ENCODE measurements at places on chromosomes 4 and X.

DNA sequence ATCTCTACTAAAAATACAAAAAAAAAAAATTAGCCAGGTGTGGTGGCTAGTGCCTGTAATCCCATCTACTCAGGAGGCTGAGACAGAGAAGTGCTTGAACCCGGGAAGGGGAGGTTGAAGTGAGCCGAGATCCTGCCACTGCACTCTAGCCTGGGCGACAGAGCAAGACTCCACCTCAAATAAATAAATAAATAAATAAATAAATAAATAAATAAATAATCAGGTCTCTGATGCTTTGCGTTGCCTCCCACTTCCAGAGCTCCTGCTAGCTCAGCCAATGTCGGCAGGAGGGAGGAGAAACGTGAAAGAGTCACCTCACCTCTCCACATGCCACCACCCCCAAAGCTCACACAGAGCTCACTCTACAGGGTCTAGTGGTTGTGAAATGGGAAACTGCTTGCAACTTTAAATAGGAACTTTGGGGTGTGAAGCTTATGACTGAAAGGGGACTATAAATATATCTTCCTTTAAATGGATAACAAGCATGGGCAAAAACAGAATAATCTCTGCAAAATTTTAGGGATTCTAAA lies 7.9 kb downstream of the SMIM31 start:
- no peak for DNase-seq

GRCh38 chr4:86563416-86563815 lies 30.7 kb upstream of the PTPN13 start:
- DNase-seq = no peak

DNA sequence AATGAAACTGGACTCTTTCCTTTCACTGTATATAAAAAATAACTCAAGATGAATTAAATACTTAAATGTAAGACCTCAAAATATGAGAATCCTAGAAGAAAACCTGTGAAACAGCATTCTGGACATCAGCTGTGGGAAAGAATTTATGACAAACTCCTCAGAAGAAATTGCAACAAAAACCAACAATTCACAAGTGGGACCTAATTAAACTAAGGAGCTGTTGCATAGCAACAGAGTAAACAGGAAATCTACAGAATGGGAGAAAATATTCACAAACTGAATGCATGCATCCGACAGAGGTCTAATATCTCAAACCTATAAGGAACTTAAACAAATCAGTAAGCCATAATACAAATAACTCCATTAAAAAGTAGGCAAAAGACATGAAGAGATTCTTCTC lies 851.7 kb upstream of the PCDH10 start:
- no peak for DNase-seq

DNA sequence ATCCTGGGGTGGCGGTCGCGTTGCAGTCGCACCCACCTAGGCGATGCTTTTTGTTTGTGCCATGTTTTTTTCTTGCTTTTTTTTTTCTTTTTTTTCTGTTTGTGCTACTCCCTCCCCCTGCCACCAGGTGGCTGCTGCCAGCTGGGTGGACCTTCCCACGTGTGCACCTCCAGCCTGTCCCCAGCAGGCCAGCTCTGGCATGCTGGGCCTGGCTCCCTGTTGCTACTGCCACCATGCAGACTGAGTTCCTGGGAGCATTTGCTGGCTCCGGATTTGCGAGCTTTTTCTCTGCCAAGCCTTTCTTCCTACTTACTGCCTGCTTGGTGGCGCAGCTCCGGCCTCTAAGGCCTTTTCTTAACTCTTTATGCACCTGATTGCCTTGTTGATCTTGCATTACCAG lies 161.2 kb upstream of the WDFY3 start:
- DNase-seq = no peak

- no peak for DNase-seq
Measured at GRCh38 chr4:111108153-111108552, 485.3 kb upstream of the PITX2 start.

- peak; percentile 73 for DNase-seq
Measured at GRCh38 chr4:26288355-26288909, 32.4 kb upstream of the RBPJ start.

DNA sequence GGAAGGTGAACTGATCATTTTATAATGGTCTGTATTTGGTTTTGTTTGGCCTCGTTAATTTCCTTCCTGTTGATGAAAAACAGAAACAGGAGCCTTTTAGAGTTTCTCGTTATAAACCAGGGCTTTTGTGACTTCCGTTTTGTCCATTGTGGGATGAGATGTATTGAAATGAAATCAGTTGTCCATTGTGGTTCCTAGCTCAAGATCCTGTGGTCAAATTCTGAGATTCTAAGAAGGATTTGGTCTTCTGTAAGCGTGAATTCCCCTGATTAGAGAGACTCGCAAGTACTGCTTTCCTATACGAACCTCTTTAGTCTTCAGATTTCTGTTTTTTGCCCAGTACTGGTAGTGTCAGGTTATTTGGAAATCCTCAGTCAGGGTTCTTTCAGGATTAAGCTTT lies 101.7 kb downstream of the RAPGEF2 start:
- peak; percentile 45 for DNase-seq

DNA sequence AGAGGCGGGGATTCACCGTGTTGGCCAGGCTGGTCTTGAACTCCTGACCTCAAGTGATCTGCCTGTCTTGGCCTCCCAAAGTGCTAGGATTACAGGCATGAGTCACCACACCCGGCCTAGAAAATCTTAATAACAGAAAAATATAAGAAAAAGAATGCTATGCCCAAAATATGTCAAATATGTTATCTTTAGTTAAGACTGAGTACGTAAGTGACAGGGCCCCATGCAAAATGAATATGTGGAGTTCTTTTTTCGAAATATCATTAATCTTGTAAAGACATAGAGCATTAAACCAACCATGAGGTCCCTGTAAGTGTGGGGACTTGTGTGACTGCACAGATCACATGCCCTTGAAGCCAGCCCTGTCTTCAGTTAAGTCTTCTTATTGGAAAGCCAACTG lies 8.9 kb upstream of the ZNF518B start:
- DNase-seq = no peak

DNA sequence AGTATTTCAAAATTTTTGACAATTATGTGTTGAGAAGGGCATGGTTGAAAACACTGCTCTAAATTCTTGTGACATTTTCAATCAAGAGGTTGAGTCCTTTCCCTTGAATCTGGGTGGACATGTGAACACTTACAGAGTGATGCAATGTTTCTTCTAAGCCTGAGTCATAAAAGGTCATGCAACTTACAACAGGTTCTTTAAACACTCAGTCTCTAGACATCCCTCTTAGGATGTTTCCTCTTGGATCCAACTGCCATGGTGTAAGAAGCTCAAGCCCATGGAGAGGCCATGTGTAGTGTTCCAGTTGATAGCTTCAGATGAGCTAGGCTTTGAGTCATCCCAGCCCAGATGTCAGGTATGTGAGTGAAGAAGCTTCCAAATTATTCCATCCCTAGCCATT lies 232.2 kb upstream of the MAOA start:
- DNase-seq = no peak

GRCh38 chrX:45986971-45987370 lies 558.2 kb downstream of the ZNF674 start:
- DNase-seq = no peak

DNA sequence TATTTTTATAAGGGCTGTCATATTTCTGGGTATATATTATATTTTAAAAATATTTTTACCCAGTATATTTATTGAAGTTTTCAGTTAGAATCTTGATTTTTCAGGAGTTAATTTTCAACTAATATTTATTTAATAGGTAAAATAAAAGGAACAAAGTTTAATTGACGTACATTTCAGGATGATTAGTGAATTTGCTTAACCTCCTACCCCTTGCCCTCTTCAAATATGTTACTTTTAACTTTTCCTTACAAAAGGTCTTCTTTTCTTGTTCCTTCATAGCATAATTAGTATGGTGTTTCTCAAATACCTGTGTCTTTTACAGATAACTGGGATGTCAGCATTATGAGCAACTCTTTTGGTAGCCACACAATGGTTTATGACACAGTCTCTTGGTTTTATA lies 24.8 kb upstream of the MSMO1 start:
- no peak for DNase-seq

DNA sequence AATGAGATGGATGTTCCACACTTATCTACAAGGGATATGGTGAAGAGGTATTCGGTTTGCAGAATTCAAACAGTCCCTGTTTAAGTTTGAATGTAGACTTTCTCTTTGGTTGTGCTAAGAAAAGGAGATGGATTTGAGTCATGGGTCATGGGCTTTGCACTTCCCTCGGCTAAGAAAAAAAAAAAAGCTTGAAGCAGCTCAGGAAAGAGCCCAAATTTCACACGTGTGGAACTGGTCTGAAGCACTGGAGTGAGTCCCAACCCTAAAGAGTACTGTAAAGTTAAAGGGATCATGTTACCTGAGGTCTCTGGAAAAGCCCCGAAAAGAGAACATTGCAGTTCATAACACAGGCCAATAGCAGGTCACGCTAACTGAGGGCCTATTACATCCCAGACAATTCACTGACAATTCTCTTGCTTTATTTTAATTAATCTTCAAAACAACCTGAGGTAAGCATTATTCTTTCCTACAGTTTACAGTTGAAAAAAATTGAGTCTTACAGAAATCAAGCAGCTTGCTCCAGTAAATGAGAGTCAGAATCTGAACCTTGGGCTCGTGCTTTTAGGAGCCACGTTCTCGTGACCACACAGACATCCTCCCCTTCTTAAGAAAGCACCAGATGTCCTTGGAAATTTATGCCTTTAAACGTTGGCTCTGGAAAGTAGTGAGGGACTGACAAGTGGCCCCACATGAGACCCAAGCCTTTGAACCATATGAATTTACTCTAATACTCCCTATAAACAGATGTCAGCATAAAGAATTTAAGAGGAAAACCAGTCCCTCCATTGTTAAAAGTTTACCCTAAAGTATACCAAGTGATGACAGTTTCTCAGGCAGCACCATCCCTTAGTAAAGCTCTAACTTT lies 89.3 kb downstream of the MAD2L1 start:
- no peak for DNase-seq

DNA sequence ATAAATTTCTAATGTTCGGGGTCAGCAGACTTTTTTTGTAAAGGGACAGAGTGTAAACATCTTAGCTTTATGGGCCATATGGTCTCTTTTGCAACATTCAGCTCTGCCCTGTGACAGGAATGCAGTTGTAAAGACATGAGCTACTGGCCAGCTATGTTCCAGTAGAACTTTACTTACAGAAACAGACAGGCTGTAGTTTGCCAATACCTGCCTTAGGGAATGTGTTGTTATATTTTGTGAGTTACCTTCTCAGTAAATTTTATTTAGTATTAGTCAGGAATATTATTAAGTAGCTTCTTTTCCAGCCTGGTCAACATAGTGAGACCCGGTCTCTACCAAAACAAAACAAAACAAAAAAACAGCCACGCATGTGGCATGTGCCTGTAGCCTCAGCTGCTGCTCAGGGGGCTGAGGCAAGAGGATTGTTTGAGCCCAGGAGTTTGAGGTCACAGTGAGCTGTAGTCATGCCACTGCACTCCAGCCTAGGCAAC lies 48.7 kb downstream of the HTT start:
- no peak for DNase-seq

- no peak for DNase-seq
Measured at GRCh38 chr4:68489338-68489737, 42.1 kb downstream of the TMPRSS11E start.

GRCh38 chr4:22688236-22688635 lies 4.5 kb upstream of the GBA3 start:
- DNase-seq = no peak

- DNase-seq = no peak
Measured at GRCh38 chr4:175065228-175065627, 147.1 kb downstream of the ADAM29 start.

GRCh38 chrX:107840971-107841370 lies 15.3 kb downstream of the MID2 start:
- DNase-seq = no peak

- DNase-seq = no peak
Measured at GRCh38 chrX:2384486-2384885, 116.3 kb downstream of the DHRSX start.

- no peak for DNase-seq
Measured at GRCh38 chrX:130887376-130887775, 15.6 kb downstream of the ENOX2 start.

DNA sequence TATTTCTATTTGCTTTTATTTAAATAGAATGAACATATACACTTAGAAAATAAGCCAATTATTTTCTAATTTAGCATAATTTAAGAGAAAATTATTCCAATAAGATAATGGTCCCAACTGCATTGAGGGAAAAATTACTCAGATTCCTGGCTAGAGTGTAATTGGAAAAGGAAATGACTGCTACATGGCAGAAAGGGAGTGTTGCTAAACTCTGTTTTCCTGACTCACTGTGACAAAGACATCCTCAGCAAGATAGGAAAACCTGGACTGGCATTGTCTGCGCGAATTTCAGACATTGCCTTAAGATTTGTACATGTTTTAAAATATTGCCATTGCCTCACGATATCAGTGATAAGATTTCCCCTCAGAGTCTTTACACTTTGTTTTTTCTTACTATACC lies 8.2 kb downstream of the TNIP3 start:
- DNase-seq = no peak

DNA sequence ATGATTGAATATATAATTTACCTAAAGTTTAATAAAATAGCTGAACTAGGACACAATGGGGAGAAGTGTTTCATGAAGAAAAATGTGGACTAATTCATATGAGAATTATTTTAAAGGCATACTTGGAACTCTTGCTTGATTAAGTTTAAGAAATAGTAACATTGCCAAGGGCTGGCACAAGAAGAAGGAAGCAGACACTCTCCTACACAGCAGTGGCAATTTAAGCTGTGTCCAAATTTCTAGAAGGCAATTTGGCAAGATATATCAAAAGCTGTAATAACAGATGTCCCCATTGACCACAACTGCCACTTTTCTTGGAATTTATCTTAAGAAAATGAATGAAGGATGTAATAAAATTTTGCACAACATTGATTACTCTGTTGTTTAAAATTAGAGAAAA lies 209.5 kb upstream of the S100G start:
- DNase-seq = no peak

GRCh38 chrX:13938051-13938828 lies 91.5 kb downstream of the GEMIN8 start:
- no peak for DNase-seq

DNA sequence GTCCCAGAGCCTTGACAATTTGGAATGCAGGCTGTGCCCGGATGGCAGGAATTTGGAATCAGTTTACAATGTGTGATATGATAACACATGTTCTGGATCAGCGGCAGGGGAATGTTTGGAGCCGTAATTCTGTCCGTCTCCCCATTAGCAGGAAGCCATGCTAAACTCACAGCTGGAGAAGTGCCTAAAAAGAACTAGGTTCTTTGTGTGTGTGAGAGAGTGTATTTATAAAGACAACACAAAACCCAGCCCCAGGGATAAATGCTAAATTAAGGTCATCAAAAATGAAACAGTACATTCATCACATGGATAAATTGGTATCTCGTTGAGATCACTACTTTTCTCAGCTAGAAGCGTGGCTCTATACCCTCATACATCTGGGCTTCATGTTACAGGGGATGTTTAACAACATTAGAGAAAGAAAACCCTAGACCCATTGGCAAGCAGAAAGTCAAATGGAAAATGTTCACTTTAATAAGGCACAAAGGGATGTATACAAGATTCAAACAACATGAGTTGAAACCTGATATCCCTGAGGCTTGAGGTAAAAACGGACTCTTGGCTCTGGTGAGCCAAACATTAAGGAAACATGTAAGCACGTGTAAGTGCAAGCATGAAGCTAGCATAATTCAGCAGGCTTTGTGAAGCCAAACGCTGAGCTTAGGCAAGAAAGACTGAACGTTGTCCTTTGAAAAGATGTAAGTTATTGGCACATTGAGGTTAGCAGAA lies 18.0 kb upstream of the TMEM131L start:
- no peak for DNase-seq

GRCh38 chr4:114423582-114423981 lies 175.0 kb upstream of the UGT8 start:
- DNase-seq = peak; percentile 26
